ENCODE measurements at places on chromosomes 5 and 9. TPM values are rescaled to one million over a fixed set of nuclear protein-coding genes. Genes with fewer than 3 reads are reported as not detected.

- DNase-seq = no peak
Measured at GRCh38 chr5:166845044-166845443, 1446.4 kb upstream of the WWC1 start.

DNA sequence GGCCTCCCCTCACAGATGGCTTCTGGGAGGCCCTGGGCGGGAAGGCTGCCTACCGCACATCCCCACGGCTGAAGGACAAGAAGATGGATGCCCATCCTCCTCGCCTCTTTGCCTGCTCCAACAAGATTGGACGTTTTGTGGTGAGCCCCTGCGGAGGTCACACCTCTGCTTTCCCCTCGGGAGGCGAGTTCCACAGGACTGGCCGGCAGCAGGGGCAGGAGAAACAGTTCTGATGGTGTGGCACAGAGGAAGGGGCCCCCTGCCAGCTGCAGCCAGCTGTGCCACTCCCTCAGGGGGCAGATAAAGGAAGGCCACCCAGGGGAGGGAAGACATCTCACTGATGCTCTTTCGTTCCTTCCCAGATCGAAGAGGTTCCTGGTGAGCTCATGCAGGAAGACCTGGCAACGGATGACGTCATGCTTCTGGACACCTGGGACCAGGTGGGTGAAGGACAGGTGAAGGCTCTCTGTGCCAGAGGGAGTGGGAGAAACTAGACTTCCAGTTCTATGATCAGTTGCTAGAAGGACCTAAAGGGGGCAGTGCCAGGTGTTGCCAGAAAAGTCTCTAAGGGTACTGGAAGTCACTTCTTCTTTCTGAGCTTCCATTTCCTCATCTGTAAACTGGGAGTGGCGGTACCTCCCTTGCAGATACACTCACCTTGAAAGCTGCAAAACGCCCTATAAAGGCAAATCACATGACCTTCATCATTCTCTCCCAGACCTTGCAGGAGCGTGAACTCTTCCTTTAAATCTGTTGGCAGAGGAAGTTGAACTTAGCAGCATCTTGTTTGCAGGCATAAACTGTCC is 41.0 kb downstream of the STOM start:
- no peak for DNase-seq

DNA sequence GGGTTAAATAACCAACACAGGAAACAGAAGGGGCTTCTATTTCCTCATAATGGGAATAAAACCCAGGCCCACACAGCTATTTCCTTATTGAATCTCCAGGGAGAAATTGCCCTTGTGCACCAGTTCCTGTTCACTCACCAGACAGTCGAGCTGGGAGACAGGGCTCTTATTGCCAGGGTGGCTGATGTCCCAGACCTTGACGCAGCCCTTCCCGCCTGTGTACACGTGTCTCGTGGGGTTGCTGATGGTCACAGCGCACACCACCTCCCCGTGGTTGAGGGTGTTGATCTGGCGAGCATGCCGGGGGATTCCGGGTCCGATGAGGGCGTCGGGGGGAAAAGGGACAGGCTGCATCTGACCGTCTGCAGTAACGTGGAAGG is 96.5 kb downstream of the TLE1 start:
- DNase-seq = no peak

- DNase-seq = no peak
Measured at GRCh38 chr9:16031971-16032370, 479.1 kb downstream of the CCDC171 start.

DNA sequence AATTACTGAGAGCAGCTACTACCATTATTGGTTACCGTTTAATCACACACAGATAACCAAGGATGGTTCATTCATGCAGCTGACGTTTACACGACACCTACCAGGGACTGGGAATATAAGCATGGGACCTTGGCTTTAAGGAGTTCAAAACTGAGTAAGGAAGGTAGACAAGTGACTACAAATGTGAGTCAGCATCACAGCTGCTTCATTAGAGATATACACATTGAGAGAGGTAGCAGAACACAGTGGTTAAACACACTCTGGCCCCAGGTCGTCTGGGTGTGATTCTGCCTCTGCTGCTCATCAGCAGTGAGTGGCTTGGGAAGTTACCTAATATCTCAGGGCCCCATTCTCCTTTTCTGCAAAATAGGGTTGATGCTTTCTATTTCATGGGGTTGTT is 268.6 kb downstream of the NR3C1 start:
- DNase-seq = no peak

- no peak for DNase-seq
Measured at GRCh38 chr9:7287986-7288385, 511.6 kb downstream of the DMAC1 start.

The CATSPER3 gene
- 0.08 TPM for total RNA-seq

The CD274 gene
- total RNA-seq = 6.2 TPM

The NTRK2 gene
- 0.16 TPM for total RNA-seq

The CCDC192 gene
- not detected for total RNA-seq

The MPDZ gene
- total RNA-seq = 25.2 TPM

The INSL6 gene
- total RNA-seq = not detected

The PCDHA13 gene
- not detected for total RNA-seq
